ENCODE measurements at places on chromosomes 7 and 10. TPM values are rescaled to one million over a fixed set of nuclear protein-coding genes. Genes with fewer than 3 reads are reported as not detected.

Gene STEAP4
- 0.01 TPM for polyA plus RNA-seq

DNA sequence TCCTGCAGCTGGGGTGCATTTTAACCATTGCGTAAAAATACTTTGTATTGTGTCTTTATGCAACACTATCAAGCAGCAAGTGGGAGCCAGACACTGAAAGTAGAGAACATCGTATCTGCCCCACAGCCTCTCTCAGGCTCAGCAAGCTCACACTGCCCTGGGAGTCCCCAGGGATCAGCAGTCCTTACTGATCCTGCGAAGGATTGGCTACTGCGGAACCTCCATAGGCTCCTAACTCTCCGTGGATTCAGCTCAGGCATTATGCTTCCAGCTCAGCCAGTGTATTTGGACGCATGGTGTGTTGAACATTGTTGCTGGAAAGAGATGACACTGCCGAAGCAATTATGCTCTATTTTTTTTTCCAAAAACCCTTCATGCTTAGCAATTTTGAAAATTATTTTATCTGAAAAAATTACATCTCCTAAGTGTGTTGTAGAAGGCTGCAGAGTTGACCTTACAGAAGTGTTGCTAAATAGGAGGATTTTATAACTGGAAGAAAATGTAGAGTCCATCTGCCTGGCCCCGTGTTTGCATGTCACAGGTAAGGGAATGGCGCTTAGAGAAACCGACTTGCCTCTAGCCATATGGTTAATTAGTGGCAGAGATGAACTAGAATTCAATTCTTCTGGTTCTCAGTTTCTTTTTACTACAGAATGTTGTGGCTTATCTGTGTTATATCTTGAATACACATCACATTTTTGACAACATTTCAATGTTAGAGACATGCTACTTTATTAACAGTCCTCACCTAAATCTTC lies 276.4 kb upstream of the COBL start:
- no peak for DNase-seq

DNA sequence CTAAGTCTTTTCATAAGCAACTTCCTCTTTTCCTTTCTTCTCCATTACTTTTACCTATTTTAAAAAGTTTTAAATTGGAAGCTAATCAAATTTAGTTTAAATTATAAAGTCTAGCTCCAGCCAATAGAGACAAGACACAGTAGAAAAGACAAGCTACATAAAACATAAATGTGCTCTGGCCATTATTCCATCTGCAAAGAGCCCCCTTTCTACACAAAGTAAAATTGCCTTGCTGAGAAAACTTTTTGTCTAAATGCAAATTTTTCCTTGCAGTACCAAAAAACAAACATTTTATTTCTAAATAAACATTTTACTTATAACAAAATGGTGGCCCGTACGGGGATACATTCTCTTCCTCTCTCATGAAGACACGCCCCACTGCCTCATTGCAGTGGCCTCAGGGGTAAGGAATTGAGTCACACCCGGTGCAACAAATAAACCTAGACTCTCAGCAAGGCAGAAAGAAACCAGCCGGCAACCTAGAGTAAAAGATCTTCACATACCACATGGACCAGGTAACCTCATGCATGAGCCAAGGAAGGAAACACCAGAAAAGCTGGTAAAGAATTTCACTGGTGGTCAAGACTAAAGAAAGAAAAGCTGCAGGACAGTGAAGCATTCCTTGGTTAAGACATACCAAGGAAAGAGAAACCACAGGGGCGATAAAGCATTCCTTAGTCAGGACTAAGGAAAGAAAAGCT lies 71.6 kb upstream of the ZNF746 start:
- no peak for DNase-seq

- no peak for DNase-seq
These were observed 37.2 kb downstream of the ANKIB1 start for GRCh38 chr7:92282930-92283329.

- DNase-seq, result no peak
These were observed 4.3 kb downstream of the ELOVL3 start for GRCh38 chr10:102230264-102230860.

Gene FGFR2
- polyA plus RNA-seq, result 21.9 TPM

All from mammary epithelial cell (primary cell).